ENCODE measurements at places on chromosomes 12 and 14.

DNA sequence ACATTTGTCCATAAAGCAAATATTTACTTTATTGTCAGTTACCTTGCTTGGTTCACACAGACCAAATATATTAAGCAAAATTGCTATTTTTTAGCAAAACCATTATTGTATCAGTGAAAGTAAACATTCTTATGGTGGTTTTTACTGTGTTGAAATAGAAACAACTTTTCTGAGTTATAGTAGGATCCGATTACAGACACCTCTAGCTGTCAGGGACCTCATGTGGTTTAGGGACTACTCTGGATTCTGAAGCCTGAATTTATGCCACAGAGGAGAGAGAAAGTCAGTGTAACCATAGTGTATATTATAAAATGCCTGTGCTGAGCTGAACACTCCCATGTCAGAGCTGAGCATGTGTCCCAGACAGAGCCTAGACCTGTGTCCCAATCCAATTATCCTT is 287.5 kb downstream of the FLRT2 start:
- DNase-seq = no peak

- no peak for DNase-seq
These were observed 37.0 kb downstream of the BTG1 start for GRCh38 chr12:92108651-92109050.

DNA sequence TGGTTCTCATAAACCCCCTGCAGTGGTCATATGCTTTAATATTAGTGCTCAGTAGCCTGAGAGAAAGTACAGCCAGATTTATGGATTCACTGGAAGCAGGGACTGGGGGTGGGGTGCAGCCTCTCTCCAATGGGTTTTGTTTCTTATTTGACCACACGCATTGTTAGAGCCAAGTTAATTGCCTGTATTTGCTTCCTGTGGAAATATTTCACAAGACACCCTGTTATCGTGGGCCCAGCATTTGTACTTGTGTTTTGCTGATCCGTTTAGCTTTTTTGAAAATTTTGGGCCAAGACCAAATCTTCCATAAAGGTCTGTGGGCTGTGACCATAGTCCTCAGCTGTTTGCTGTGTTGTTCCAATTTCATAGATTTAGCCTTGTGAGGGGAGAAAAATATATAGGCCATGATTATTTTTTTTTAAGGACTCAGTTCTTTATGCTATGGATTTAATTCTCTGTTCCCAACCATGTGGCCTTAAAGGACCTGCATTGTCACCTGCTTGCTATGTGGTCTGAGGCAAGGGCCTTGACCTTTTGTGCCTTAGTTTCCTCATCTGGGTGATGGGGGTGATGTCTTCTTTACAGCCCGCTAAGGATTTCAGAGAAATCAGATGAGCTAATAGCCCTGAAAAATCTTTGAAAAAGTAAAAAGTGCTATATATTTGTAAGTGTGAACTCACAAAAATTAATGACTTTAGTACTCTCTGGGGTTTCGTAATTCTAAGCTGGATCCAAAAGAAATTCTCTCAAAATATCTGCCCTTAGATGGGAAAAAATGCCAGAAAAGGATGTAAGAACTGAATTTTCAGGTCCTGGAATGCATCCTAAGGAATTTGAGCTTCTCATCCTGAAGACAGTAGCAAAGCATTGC is 370.2 kb downstream of the DPF3 start:
- DNase-seq = no peak

GRCh38 chr12:96015672-96016071 is 19.5 kb upstream of the HAL start:
- no peak for DNase-seq

DNA sequence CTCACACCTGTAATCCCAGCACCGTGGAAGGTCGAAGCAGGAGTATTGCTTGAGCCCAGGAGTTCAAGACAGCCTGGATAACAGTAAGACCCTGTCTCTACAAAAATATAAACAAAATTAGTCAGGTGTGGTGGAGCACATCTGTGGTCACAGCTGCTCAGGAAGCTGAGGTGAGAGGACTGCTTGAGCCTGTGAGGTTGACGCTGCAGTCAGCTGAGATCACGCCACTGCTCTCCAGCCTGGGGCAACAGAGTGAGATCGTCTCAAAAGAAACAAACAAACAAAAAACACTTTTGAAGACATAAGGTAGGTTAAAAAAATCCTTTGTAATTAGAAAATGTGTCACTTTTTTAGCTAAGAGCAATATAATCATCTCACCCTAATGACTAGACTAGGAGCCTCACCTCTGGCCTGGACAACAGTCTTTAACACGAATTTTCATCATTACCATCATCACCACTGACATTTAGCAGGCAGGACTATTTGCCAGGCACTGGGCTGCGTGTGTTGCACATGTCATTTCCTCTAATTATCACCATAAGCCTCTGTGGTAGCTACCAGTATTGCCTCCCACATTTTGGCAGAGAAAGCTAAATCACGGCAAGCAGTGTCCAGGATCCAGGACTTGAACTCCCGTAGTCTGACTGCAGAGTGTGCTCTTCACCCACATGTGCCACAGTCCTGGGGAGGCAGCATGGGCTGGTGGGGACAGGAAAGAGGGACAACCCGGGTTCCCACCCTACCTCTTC is 4.6 kb upstream of the SYCP3 start:
- DNase-seq = peak; percentile 12

DNA sequence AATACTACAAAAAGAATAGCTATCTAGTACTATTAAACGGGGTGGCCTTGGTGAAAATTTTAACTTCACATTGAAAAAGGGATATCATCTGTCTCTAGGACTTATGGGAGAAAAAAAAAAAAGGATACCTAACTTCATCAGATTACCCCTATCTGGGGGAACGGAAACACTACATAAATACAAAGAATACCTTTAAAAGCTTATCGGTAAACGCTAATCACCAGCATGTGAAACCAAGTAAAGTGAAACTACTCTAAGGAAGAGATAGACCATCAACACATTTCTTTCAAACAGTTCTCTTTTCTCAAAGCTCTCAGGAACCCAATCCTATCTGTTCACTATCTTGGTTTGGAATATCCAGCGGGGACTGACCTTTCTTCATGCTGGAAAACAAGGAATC is 3.5 kb downstream of the KICS2 start:
- DNase-seq = no peak

- DNase-seq = no peak
These were observed 22.9 kb downstream of the PROX2 start for GRCh38 chr14:74852922-74853530.

GRCh38 chr12:87428701-87429277 is 600.4 kb downstream of the C12orf50 start:
- no peak for DNase-seq

DNA sequence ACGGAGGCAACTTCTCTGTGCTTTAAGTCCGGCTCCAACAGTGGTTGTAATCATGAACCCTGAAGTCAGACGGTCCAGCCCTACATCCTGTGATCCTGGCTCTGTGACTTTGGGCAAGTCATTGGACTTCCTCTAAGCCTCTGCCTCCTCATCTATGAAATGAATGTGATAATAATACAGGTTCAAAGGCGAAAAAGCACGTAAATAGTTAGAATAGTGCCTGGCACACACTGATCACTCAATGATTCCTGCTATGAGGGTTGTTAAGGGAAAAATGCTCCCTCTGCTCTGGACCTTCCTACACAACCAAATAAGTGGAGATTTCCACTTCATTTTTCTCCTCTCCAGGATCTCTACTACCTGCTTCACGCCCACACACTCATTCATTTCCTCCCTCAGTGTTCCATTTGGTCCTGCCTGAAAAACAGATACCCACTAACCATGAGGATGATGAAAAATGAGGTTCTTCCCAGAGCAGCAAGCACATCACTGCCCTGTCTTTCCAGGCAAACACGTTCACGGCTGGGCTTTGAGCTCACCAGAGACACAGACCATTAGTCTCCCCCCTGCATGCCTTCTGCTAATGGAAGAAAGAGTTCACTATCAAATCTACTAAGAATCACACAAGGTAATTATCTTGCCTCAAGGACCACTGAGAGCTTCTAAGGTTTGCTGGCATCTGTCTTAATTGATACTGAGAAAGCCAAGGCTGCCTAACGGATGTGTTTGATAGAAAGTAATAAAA is 13.2 kb downstream of the NUAK1 start:
- no peak for DNase-seq

Data from activated CD4-positive, alpha-beta T cell treated with anti-CD3 and anti-CD28 coated beads, Interleukin-10, Interleukin-2, amounts not matched to agents 100 ng/mL and 50 ng/mL, durations not matched to agents 16 hours and 8 hours (primary cell).